T-helper 17 cell (primary cell): ENCODE measurements at places on chromosomes 2 and 18.
A peak's percentile ranks its signal among the peaks of the same experiment; 100 is the strongest.

GRCh38 chr2:54908591-54908990 is 141.7 kb downstream of the RTN4 start:
- DNase-seq = no peak

GRCh38 chr2:149006883-149007543 is 31.5 kb upstream of the LYPD6B start:
- DNase-seq = no peak

DNA sequence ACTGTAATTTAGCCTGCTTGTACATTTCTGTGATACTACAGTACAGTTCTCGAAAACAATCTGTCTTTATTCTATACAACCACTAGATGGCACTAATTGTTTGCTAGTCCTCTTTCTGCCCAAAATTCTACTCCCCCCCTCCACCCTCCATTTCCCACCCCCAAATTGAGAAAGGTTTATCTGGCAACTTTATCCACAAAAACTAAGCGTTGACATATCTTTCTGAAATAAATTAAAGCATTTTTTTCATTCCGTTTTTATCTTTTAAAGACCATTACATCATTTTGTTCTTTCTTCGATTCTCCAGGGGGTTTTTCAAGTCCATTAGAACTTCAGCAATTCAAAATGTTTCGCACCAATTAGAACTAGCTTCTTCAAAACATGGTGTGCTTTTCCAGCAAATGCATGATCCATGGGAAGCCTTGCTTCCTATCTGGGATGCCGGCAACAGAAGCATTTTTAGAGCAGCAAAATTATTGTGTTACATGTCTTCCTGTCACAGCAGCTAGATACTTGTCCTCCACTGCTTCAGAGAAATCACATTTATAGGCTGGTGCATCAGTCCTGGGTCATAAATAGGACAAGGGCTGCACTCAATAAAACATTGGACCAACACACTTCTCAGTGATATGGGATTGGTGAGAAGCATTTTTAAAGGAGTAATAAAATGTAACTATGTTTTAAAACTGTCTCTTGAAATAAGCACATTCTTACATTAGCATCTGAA is 241.3 kb downstream of the PAX3 start:
- no peak for DNase-seq

DNA sequence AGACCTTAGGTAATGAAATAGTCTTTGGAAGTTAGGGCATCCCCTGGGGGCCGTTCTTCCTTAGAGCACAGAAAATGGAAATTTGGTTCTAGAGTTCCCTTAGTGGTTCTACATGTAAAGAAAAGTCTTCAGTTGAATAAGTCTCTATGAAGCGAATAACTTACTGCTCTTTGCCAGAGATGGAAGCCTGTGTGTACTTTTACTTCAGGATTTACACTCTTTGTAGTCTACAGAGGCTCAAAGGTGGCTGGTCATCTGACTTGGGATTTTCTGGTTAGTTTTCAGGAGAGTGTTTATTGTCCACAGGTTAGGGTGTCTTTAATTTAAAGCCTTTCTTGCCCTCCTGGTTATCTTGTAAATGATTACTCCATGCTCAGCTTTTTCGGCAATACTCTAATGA is 210.6 kb downstream of the ZNF521 start:
- no peak for DNase-seq

GRCh38 chr2:112150447-112150846 is 12.3 kb downstream of the FBLN7 start:
- no peak for DNase-seq

- no peak for DNase-seq
Measured at GRCh38 chr2:67039517-67040103, 357.5 kb upstream of the ETAA1 start.

GRCh38 chr2:72947952-72948830 is 30.9 kb downstream of the EMX1 start:
- no peak for DNase-seq

DNA sequence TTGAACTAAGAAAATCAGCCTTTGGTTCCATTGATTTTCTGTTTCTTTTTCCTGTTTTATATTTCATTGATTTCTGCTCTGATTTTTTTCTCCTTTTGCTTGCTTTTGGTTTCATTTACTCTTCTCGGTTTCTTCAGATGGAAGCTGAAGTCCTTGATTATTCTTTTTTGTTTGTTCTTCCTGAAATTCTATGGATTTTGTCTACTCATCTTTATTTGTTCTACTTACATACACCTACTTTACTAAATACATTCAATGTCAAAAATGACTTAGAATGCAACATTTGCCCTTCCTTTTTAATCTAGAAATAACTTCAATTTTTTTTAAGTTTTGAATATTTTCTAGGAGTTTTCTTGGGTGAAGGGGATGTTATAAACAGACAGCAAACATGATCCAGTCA is 612.5 kb downstream of the METTL4 start:
- no peak for DNase-seq

DNA sequence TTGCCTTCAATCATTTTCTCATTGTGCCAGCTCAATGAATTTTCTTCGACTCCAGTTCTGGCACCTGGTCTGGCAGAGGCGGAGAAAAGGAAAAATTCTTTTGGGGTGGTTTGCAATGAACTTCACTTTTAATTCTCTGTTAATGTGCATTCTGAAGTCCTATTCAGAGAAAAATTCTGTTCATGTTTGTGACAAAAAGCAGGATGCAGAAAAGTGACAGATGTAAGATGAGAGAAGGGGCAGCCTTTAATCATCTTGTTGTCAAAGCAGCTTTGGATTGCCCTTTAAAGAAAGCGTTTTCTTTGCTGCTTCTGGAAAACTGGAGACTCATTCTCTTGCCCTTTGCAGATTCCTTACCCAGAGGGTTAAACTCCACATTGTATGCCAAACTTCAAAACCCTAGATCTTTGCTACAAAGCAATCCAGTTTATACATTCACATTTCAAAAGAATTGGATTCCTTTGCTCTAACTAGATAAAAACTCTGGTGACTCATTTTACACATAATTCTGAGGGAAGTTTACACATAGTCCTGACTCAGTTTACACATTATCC is 94.6 kb upstream of the CAVIN2 start:
- DNase-seq = no peak

- no peak for DNase-seq
Measured at GRCh38 chr2:43001055-43001378, 208.6 kb upstream of the HAAO start.

GRCh38 chr2:42754021-42754775 is 9.7 kb downstream of the OXER1 start:
- DNase-seq = no peak

DNA sequence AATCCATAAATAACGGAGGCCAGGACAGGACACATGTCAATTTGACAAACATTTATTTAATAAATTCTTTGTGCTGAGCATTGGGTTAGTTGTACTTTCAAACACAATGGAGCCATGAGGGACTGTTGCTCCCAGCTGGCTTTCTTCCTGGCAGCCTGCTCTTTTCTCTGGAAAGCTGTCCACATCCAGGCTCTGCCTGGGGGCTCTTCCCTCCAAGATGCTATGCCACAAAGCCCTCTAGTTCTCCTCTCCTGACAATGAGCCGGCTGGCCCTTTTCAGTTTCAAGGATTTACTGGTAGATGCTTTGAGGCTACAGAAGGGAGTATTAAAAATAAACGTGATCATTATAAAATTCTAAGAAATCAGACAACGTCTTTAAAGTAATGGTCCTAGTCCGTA is 44.1 kb upstream of the SLC14A2 start:
- no peak for DNase-seq

DNA sequence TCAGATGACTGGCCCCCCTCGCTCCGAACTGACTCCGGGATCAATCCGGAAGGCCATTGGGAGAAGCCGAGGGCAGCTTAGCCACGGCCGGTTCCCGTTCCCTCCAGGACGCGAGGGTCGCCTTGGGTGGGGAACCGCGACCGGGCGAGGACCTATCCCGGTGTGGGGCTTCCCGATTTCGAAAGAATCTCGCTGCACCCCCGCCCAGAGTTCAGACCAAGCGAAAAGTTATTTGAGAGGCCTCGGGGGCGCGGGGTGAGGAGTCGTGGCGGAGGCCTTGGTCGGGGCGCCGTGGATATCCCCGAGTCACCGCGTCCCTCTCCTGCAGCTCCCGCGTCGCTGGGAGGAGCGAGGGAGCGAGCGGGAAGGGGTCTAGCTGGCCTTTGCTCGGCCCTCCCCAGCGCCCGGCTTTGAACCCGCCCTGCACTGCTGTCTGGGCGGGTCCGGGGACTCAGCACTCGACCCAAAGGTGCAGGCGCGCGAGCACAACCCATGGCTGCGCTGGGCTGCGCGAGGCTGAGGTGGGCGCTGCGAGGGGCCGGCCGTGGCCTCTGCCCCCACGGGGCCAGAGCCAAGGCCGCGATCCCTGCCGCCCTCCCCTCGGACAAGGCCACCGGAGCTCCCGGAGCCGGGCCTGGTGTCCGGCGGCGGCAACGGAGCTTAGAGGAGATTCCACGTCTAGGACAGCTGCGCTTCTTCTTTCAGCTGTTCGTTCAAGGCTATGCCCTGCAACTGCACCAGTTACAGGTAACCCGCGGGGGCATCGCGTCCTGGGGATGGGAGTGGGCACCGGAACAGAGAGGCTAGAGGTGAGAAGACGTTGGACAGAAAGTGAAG is at the start of gene CYP27A1:
CYP27A1 (plus strand) TSS at position 457 of the 837 bp plus-strand sequence; CDS start at position 493, 36 bp downstream.
- DNase-seq = no peak

DNA sequence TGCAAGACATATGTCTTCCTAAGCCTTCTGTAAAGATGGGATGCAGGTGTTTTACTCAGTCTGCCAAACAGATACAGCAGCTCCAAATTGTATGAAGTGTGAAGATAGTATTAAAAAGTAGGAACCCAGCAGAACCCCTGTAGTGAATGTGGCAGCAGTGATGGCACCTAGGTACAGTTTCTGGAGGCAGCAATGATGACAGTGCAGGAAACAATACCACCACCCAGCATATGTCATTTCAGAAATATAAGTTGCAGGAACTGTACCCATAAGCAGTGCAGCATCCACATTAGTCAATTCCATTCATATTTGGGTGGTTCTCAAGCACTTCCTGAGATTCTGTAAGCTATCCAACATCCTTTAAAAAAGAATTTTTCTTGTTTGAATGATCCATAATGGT is 46.7 kb upstream of the ATP5MC3 start:
- DNase-seq = no peak

- DNase-seq = no peak
Measured at GRCh38 chr2:230871361-230872150, 6.8 kb downstream of the ITM2C start.

DNA sequence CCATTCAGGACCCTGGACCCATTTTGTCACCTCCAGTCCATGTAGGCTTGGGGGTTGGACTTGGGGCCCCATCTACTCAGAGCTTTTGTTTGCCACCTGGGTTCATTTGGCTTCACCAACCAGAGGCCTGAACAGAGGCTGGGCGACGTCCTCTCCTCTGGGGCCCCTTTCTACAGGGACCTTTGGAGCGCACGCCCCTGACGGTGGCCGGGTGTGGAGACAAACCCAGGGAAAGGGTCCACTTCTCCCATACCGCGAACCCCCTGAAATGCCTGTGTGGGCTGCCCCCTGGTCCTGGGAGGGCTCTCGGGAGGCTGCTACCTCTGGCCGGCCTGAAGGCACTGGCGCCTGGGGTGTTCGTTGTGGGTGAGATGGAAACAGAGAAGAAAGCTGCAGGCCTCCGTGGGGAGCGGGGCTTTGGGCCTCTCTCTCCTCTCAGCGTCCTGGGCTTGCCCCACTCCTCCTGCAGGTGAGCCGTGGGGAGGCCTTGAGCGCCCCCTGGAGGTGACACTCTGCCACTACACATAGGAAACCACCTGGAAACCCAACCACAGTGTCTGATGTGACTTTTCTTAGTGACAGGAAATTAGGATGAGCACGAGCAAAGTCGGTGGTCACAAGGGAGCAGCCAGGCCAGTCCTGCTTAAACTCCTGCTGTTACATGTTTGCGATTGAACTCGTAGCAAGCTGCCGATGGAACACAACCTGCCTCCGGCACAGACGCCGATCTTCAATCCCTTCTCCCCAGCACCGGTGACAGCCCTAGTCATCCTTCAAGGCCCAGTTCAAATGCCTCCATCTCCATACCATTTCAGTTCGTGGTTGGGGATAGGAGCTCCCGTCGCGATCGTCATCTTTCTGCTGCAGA is 12.0 kb upstream of the NTSR2 start:
- DNase-seq = peak; percentile 30

DNA sequence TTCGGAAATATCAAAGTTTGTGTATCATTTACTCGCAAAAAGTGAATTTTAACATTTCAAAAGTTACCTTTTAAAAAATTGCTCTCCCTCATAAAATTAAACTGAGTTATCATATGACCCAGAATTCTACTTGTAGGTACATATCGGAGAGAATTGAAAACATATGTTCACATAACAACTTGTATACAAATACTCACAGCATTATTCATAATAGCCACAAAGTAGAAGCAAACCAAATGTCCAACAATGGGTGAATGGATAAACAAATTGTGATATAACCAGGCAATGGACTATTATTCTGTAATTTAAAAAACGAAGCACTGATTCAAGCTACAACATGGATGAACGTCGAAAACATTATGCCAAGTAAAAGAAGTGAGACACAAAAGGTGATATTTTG is 412.0 kb upstream of the TCF4 start:
- no peak for DNase-seq

- DNase-seq = no peak
Measured at GRCh38 chr2:200455958-200456421, 53.9 kb downstream of the KCTD18 start.

- DNase-seq = no peak
Measured at GRCh38 chr2:138277062-138277461, 224.5 kb upstream of the SPOPL start.

DNA sequence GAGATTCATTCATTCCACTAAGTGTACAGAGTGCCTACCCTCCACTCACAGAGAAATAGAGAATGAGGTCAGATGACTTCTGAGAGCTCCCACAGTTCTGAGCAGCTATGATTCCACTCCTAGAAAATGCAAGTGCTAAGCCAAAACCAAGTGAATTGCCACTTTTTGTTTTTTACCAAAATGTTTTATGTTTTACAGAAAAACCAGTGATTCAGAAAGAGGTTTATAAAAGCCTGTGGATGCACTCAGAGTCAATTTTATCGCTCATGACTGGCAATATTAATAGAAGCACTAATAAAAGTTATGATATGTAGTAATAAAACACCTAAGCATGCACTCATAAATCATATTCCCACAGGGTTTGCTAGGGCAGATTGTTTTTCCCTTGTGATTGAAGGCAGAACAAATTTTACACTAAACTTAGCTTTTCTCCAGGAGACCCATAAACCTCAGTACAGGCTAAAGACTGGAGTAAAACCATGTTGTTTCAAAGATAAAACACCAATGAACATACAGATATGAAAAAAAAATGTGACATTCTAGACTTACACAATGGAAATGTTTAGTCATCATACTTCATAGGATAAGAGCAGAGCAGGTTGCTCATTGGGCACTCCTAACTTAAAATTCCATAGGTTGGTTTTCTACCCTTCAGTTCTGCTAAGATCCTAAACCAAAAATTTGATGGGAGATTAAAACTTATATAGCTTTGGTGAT is 67.5 kb downstream of the PDK1 start:
- DNase-seq = no peak
